Activated CD8-positive, alpha-beta memory T cell treated with anti-CD3 and anti-CD28 coated beads, Interleukin-2, amount 50 U/mL, for 48 hours (primary cell): ENCODE measurements at places on chromosomes 7 and 10.

DNA sequence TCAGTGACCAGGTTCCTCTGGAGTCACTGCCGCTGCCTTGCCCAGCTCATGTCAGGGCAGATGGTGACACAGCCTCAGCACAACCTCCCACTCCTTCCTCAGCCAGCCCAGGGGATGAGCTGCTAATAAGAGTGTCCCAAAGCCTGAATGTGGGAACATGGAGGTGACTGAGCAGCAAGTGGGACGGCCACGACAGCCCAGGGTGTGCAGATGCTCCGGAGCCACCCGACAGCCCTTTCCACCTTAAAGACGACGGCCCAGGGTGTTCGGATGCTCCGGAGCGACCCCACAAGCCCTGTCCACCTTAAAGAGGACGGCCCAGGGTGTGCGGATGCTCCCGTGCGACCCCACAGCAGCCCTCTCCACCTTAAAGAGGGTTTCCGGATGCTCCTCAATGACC lies 89.2 kb downstream of the DIP2C start:
- no peak for DNase-seq

DNA sequence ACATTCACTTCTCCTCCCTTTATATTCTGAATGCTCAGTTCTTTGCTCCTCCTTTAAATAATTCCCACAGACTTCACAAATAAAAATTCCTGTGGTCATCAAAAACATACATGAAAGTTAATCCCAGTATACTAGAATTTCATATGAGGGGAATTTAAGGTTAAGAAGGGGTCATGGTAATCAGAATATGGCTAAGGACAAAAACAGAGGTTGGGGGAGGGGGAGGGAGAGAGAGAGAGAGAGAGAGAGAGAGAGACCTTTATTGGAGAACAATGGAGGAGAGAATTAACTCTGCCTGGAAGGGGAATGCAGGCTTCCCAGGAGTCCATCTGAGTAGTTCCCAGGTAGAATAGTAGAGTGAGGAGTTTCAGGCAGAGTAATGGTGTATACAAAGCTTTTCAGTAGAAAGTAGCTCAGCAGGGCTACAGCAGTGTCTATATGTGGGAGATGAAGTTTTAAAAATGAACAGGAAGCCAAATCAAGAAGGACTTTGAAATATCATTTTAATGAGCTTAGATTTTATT lies 5.2 kb upstream of the CUBN start:
- DNase-seq, result no peak

DNA sequence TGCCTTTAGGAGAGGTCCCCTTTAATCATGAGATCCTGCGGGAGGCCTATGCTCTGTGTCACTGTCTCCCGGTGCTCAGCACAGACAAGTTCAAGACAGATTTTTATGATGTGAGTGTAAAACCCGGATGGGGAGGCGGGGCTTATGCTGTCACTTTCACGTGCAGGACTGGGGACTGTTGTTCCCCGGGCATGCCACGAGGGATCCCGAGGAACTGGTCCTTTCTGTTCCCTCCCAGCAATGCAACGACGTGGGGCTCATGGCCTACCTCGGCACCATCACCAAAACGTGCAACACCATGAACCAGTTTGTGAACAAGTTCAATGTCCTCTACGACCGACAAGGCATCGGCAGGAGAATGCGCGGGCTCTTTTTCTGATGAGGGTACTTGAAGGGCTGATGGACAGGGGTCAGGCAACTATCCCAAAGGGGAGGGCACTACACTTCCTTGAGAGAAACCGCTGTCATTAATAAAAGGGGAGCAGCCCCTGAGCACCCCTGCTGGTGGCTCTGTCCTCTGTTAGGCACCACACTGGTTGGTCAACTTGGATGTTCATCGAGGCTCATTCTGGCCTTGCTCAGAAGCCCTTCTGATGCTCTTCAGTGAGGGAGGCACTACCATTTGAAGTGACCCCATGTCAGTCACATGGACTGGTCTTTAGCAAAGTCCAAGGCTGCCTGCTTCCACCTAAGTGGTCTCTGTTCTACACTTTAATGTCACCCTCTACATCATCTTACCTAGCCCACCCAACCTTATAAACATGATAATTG lies 2.8 kb downstream of the COPS6 start:
- peak; percentile 76 for DNase-seq

GRCh38 chr7:71626206-71626605 lies 494.3 kb downstream of the GALNT17 start:
- DNase-seq, result no peak

- DNase-seq, result no peak
Measured at GRCh38 chr7:71535616-71536015, 403.7 kb downstream of the GALNT17 start.

- no peak for DNase-seq
Measured at GRCh38 chr10:32121648-32122047, 65.4 kb upstream of the KIF5B start.

DNA sequence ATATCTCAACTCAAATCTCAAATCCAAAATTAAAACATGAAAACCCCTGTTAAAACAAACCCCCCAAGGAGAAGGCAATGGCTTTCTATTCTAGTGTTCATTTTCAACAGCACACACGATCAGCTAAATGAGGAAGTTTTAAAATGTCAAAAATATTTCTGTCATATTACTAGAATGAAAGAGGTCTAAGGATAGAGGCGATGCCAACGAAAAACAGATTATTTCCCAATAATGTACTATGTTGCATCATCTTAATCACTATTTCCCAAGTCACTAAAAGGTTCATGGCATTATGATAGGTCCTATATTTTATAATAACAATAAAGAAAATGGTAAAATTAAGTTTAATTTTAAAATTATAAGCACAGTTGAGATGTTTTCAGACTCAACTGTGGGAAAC lies 10.1 kb downstream of the CNOT4 start:
- no peak for DNase-seq

- DNase-seq, result no peak
Measured at GRCh38 chr7:103594186-103594585, 148.2 kb upstream of the SLC26A5 start.

GRCh38 chr10:113626809-113627355 lies 37.0 kb downstream of the NRAP start:
- no peak for DNase-seq

- DNase-seq, result peak; percentile 91
Measured at GRCh38 chr7:66114743-66115649, at the start of gene CRCP. Gene CRCP (plus strand): TSS chr7:66114847. CDS start chr7:66114963, 116 bp downstream.
